ENCODE measurements at places on chromosomes 12 and 14. TPM values are rescaled to one million over a fixed set of nuclear protein-coding genes. Genes with fewer than 3 reads are reported as not detected.

C1QL4 gene
- total RNA-seq, result not detected

AICDA gene
- total RNA-seq, result not detected

GARIN6 gene
- not detected for total RNA-seq

RNF212B gene
- total RNA-seq, result not detected

GRCh38 chr14:106831322-106831720 is 1304.9 kb downstream of the TMEM121 start:
- peak; percentile 60 for DNase-seq
- peaks cover 2% of the 10 kb centered on the region for H3K4me1 ChIP-seq
- no peak overlapping the region for H3K27ac ChIP-seq

- peaks cover 3% of the 10 kb centered on the region for H3K27me3 ChIP-seq
- DNase-seq, result no peak
- no peaks in the 10 kb centered on the region for H3K4me1 ChIP-seq
- H3K36me3 ChIP-seq, result no peaks in the 10 kb centered on the region
These were observed 31.0 kb downstream of the DHRS2 start for GRCh38 chr14:23667134-23667533.

DNA sequence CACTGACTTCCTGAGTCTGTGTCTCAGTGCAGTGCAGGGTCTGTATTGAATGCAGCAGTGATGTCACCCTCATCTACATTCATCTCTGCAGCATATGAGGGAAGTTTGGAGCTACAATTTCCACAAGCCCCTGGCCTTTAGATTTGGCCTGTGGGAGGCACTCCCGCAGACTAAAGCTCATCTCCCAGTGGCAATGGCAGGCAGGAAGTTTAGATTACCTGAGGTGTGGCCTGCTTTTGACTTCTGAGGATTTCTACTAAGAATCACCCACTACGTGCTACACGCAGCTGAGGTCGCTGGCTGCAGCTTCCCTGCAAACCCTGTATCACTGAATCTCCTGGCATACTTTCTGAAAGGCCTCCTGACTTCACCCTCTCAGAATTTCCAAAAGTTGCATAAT is 202.2 kb upstream of the PRKD1 start:
- H3K4me1 ChIP-seq, result no peaks in the 10 kb centered on the region
- H3K27me3 ChIP-seq, result no peaks in the 10 kb centered on the region
- no peak overlapping the region for H3K27ac ChIP-seq
- H3K36me3 ChIP-seq, result no peaks in the 10 kb centered on the region
- no peak for DNase-seq

GRCh38 chr14:84432676-84433075 is 1097.3 kb upstream of the FLRT2 start:
- no peaks in the 10 kb centered on the region for H3K36me3 ChIP-seq
- no peak overlapping the region for H3K27ac ChIP-seq
- DNase-seq, result no peak
- H3K4me3 ChIP-seq, result no peak overlapping the region

DNA sequence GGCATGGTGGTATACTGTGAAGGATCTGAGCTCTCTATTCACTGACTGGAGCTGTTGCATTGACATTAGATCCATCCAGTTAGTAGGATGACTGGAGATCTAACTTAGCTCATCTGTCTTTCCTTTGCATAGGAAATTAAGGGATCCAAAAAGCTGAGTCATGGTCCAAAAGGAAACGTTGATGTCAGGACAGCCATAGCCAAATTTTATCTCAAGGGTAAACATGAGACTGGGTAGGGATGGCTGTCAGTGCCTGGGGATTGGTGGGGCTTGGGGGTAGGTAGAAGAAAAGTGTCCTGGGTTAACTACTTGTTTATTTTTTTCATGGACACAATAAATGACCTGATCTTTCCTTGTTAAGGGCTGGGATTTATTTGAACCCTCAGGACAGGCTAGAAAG is 4.6 kb downstream of the FAM177A1 start:
- H3K36me3 ChIP-seq, result peaks cover 24% of the 10 kb centered on the region
- H3K4me1 ChIP-seq, result peaks cover 23% of the 10 kb centered on the region
- DNase-seq, result no peak
- H3K4me3 ChIP-seq, result no peak overlapping the region

DNA sequence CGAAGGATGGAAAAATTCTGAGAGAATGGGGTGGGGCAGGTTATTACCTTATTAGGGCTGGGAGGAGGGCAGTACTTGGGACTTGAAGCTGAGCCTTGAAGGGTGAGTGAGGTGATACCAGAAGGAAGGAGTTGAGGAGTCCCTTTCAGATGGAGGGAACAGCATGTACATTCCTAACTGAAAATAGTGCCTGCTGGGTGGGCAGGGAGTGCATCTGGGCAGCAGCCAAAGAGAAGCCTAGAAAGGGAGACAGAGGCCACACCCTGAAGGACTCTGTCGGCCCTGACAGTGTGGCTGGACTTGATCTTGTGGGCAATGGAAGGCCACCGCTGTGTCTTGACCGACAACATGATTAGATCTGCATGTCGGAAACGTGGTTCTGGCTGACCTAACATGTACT is 147.6 kb downstream of the NDUFA12 start:
- no peak for DNase-seq
- H3K27ac ChIP-seq, result no peak overlapping the region
- no peaks in the 10 kb centered on the region for H3K36me3 ChIP-seq
- peaks cover 11% of the 10 kb centered on the region for H3K27me3 ChIP-seq
- H3K4me3 ChIP-seq, result no peak overlapping the region
- peaks cover 5% of the 10 kb centered on the region for H3K4me1 ChIP-seq

DNA sequence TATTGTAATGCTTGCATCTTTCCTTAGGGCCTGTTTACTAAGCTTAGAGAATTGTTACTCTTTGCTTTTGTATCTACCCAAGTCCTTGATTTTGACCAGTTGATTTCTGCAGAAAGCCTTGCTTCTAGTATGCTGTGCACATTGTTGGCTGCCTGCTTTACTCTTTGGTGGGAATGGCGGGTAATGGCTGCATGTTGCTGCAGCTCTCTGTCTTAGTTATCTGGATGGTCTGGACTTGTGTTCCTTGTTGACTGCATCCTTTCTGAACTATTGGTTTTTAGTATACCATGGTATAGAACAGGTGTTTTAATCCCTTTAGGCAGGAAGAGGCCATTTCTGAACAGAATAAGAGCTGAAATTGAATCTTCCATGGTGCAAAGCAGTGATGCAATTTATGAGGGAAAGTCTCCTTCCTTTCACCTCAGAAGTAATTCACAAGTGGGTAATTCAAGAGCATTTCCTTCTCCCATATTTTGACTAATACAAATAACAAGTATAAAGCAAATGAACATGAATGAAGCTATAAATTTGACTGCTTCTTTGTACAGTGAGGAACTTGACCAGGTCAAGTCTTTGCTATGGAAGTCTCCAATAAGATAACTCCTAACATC is 466.4 kb downstream of the NPAS3 start:
- no peak overlapping the region for H3K27ac ChIP-seq
- no peaks in the 10 kb centered on the region for H3K36me3 ChIP-seq
- H3K4me1 ChIP-seq, result no peaks in the 10 kb centered on the region
- H3K27me3 ChIP-seq, result no peaks in the 10 kb centered on the region

- no peaks in the 10 kb centered on the region for H3K27me3 ChIP-seq
- H3K36me3 ChIP-seq, result no peaks in the 10 kb centered on the region
- no peak for DNase-seq
These were observed 31.3 kb downstream of the SERPINA3 start for GRCh38 chr14:94643316-94644101.

DNA sequence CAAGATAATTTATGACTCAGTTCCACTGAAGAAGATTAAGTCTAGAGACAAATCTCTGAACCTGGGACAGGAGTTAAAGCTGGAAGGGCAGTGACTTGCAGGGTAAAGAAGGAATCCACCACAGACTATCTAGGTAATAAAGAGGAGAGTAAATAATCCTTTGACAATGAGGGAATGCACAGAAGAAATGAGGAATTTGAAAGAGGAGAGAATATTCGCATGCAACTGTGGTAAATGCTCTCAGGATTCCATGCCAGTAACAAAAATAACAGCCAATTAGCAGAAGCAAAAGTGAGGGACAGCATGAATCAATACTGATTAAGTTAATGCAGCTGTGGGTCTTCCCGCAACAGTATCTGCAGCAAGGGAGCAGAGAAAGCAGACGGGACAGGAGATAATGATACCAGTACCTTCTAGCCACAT is 77.0 kb downstream of the KITLG start:
- H3K4me1 ChIP-seq, result no peaks in the 10 kb centered on the region
- no peak overlapping the region for H3K27ac ChIP-seq
- H3K36me3 ChIP-seq, result no peaks in the 10 kb centered on the region
- no peak overlapping the region for H3K4me3 ChIP-seq

DNA sequence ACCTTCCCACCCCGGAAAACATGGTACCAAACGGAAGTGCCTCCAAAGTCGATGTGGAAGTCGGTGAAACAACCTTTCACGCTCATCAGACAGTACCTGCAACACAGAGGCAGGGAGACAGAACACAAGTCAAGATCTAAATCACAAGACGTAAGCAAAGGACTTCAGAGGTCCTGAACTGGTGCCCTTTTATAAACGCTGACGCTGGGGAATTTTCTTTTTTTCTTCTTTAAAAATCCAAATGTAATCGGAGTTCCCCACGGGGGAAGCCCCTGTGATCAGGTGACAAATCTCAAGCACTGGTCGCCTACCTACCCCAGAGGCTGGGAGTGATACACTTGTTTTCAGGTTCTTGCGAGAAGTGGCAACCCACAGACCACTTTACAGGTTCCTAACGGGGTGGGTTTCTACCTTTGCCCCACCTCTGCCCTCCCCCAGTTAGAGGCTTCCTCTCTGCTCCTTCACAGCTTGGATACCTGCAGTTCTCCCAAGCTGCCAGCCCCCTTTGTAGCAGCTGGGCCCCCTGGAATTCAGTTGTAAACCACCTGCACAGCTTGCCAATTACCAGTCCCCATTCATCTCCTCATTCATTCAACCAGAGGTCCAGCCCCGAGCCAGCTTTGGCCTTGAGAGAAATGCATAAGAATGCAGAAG is 46.2 kb downstream of the KDM2B start:
- H3K27me3 ChIP-seq, result no peaks in the 10 kb centered on the region
- H3K4me1 ChIP-seq, result peaks cover 59% of the 10 kb centered on the region
- H3K36me3 ChIP-seq, result peaks cover 33% of the 10 kb centered on the region
- no peak overlapping the region for H3K4me3 ChIP-seq
- H3K27ac ChIP-seq, result peak overlapping the region; percentile 55
- DNase-seq, result no peak

- no peak overlapping the region for H3K27ac ChIP-seq
- H3K4me1 ChIP-seq, result peaks cover 27% of the 10 kb centered on the region
- H3K4me3 ChIP-seq, result no peak overlapping the region
- H3K36me3 ChIP-seq, result peaks cover 32% of the 10 kb centered on the region
These were observed 24.2 kb upstream of the AMN start for GRCh38 chr14:102898298-102898697.

- no peak overlapping the region for H3K27ac ChIP-seq
- H3K27me3 ChIP-seq, result no peaks in the 10 kb centered on the region
- no peak overlapping the region for H3K4me3 ChIP-seq
- no peaks in the 10 kb centered on the region for H3K4me1 ChIP-seq
These were observed 9.1 kb upstream of the NR1H4 start for GRCh38 chr12:100464529-100464928.

Data from activated CD4-positive, alpha-beta T cell treated with anti-CD3 and anti-CD28 coated beads, Interleukin-2, amount 10 ng/mL, durations not matched to agents 7 days and 5 days (primary cell).